Pons (tissue), 1 donor: ENCODE measurements at places on chromosomes 12 and 14.

- DNase-seq: no peak
Observed at GRCh38 chr12:84290168-84290567, 622.4 kb downstream of the SLC6A15 start.

GRCh38 chr14:81801921-81802320 is 268.3 kb upstream of the SEL1L start:
- DNase-seq: no peak

DNA sequence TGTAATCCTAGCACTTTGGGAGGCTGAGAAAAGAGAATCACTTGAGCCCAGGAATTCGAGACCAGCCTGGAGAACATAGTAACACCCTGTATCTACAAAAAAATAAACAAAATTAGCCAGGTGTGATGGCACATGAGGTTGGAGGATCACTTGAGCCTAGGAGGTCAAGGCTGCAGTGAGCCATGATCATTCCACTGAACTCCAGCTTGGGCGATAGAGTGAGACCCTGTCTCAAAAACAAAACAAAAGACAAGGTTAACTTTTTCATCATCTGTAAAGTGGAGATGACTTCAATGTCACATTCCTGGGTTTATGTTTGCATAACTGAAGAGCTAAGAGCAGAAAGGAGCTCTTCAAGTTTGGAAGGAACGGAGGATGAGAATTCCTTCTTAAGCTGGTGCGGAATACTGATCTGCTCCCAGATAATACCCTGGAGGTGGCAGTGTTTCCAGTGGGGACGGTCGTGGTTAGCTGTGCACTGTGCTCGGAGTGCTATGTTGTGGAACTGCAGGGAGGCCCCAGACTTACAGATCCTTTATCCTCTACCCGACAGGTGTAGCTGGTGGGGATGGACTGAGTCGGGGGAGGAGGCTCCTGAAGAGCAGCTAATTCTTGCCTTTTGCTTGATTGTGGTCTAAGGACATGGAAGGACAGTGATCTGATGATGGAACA is 22.5 kb upstream of the BICD1 start:
- no peak for DNase-seq

GRCh38 chr12:110253176-110253575 is 27.9 kb upstream of the ATP2A2 start:
- DNase-seq: peak; percentile 54

DNA sequence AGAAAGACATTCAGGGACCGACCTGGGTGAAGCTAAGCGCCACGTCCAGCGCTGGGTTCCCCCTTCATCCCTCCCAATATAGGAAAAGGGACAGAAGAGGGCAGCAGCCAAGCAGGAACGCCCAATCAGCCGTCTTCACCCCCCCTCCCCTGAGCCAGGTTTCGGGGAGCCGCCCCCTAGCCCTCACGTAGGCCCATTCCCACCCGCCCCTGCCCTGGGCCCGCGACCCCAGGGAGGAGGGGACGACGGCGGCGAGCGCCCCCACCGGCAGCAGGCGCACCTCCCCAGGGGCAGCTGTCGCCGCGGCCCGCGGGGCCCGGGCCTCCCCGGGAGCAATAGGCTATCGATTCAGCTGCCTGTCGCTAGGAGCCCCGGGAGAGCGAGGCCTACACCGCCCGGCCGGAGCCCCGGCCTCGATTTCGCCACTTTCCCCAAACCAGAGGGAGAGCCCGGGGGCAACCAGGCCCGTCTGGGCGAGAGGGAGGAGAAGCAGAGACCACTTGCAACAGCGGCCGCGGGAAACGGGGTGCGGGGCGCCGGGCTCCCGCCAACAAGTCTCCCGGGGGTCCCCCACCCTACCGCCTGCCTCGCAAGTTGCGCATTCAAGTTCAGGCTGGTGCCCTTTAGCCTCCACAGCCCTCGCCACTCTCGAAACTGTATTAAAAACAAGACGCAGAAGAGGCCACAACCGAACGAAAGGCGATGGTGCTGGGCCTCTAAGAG is 1.3 kb downstream of the DCAF5 start:
- DNase-seq: peak; percentile 61

GRCh38 chr14:69708049-69708448 is 58.9 kb upstream of the SRSF5 start:
- no peak for DNase-seq

- DNase-seq: no peak
Observed at GRCh38 chr12:12892681-12893141, 1.3 kb downstream of the GPRC5A start.

GRCh38 chr12:3352230-3352629 is 138.8 kb upstream of the PRMT8 start:
- DNase-seq: no peak

- peak; percentile 27 for DNase-seq
Observed at GRCh38 chr14:71143381-71144290, 236.4 kb downstream of the PCNX1 start.

DNA sequence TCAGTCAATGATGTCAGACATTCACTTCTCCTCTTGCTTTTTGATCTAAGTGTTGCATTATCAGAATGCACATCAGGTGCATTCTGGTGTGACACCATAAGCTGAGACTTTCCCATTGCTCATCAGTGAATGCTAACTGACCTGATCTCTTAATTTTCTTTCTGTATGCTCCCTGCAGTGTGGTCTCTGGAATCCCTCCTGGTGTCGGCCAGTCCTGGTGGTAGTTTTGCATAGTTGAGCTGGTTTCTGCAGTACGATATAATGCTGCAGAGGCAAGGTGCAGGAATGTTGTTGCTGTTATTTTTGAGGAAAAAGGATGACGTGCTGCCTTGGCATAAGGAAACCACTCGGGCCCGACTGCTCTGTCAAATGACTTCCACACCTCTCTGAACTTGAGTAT is 11.0 kb upstream of the SRP54 start:
- DNase-seq: no peak

GRCh38 chr14:94571950-94572349 is 9.3 kb upstream of the SERPINA5 start:
- DNase-seq: peak; percentile 12

- DNase-seq: no peak
Observed at GRCh38 chr14:89368490-89369477, 48.2 kb downstream of the FOXN3 start.

- no peak for DNase-seq
Observed at GRCh38 chr14:31965735-31966598, 111.1 kb upstream of the ARHGAP5 start.

DNA sequence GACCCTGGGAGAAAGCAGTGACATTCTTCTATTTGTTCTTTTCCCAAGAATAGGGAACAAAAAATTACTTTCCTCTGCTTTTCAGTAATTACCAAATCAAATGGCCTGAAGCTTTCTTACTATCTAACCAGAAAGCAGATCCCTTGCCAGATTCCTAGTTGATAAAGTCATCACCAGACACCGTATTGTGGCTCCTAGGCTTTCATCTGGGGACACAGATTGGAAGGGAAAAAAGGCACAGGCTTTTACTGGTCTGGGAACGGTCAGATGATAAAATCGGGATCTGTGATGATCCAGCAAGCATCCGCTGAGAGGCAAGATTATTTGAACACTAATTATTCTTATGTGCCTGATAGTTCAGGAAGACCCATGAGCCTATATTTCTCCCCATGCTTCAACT is 79.1 kb upstream of the BCL2L14 start:
- DNase-seq: no peak

GRCh38 chr12:132789099-132789471 is 27.5 kb upstream of the ANKLE2 start:
- DNase-seq: no peak

DNA sequence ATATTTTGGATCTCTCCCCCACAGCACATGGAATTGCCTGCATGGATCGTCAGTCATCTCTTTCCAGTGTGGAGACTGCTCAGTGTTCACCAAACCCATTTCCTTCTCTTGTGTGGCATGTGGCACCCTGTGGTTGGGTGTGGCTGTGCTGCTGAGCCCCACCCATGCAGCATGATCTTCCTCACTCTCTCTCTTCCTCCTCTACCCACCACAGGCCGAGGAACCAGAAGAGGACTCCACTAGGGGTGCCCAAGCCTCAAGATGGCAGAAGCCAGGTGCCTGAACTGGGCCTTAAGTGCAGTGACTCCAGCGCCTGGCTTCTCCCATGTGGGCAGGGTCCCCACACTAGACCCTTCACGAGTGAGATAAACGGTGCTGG is 66.8 kb upstream of the GPR68 start:
- no peak for DNase-seq

DNA sequence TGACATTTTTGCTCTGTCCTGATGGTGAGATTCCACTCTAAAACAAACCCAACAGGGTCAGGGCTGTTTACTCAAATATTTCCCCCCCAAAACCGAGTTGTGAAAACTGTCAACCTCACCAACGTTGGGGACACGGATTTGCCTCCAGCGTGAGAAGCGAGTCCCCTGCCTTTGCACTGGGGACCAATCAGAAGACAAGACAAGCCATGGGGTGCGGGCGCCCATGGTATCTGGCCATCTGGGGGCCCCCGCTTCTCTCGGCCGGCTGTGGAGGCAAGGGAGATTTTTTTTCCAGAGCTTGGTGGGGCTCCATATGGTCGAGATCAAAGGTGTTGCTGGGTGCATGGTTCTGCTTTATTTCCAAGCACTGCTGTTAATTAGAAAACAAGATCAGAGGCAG is 272.1 kb downstream of the BCL11B start:
- no peak for DNase-seq

DNA sequence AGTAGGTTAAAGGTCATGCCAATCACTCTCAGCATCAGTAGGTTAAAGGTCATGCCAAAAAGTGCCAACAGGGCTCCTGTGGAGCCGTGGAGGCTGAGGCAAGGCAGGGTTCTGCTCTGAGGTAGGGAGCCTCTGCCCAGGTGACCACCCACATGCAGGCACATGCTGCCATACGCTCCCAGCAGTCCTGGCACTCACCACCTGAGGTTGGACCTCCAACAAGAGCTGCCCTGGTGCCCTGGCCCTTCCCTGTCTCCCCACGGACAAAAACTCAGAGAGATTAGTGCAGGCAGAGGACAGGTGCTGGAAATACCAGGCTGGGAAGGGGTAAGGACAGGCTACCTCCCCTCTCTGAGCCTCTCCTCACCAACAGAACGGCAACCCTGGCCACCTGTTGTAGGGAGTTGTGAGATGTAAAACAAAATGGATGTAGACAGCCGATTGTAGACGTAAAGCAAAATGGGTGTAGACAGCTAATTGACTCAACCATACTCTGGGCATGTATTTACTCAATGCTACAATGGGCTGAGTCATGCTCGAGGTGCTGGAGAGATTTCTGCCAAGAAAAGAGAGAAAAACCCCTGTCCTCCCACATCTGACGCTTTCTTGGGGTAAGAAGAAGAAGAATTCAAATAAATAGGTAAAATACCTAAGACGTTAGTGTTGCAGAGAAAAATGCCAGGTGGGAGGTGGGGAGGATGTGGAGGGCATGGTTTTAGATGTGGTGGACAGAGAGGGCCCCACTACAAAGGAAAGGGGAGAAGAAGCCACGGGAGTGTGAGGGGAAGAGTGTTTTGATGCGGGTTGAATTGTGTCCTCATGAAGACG is 32.4 kb downstream of the LTBP2 start:
- DNase-seq: no peak

DNA sequence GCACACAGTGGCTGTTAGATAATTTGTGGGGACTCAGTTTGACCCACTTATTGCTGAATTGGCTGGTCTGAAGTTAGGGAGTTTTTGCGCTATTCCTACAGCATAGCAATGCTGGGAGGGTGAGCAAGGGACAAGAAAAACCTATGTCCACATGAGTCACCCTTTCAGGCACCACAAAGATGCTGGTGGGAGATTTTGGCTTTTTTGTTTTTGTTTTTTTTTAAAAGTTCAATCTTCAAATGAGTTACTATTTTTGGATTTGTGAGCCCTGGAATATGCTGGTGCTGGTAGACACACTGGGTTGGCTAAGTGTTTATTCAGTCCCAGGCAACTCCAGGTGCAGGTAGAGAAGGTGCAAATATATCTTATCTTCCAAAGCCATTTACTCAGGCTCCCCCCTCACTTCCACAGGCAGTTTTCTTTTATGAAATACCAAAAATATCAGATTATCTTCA is 143.4 kb downstream of the BTG1 start:
- DNase-seq: no peak

DNA sequence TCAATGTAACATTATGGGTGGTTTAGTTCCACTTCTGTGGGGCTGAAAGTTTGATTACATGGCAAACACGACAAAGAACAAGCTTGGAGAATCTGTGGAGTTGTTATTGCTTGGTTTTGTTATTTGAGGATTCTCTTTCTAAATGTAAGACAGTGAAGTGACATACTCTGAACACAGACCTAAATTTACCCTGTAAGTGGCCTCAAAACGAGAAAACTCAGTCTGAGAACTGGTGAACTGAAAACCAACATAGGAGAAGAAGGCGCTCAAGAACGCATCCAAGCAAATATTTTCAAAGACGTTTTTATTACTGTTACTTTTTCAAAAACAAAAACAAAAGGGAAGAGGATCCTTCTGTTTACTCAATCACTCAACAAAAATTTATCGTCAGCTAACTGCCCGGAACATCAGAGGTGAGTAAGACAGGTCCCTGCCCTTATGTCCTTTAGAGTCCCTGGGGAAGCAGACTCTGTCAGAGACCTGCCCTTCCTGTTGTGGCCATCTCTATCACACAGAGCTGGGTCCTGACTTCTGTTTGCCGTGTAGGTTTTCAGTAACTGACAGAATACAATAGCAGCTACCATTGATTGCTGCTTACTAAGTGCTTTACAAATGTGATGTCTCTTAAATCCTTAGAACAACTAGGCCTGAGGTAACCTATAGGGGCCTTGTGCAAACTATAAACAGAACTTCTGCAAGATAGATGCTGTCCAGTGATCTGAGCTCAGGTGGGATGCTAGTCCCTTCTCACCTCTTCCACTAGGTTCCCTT is 79.3 kb upstream of the C12orf71 start:
- no peak for DNase-seq

DNA sequence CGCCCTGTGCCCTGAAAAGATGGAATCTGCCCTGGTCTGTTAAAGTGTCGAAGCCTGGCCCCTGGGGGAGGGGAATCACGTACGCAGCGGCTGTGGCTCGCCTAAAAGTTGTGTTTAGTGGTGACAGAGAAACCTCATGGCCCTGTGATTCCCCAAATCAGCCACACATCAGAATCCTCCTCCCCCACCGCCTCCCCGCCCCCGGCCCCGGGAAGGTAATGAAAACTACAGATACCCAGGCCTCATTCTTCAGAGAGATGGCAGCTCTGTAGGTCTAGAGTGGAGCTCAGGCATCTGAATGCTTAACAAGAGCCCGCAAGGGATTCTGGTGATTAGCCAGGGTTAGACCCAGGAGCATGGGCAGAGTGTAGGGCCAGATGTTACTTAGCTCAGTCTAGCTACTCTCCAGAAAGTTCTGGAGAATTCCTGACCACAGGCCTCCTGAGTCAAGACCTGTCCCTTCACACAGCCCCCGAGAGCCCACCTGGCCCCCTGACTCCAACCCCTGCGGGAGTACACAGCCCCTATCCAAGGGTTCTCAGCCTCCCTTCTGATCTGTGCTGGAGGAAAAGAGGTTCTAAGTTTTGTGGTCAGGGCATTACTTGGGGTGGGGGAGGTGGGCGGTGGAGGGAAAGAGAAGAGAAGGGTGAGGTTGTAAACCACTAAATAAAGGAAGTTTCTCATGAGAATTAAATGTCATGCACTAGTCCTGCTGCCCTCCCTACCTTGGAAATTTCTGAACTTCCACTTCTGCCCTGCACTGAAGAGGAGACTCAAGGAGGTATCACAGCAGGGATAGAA is 114.8 kb downstream of the PLXNC1 start:
- peak; percentile 44 for DNase-seq

- DNase-seq: no peak
Observed at GRCh38 chr14:73599499-73599898, 7.8 kb downstream of the ACOT4 start.
